ENCODE measurements at places on chromosomes 11 and 22.
A peak's percentile ranks its signal among the peaks of the same experiment; 100 is the strongest.

DNA sequence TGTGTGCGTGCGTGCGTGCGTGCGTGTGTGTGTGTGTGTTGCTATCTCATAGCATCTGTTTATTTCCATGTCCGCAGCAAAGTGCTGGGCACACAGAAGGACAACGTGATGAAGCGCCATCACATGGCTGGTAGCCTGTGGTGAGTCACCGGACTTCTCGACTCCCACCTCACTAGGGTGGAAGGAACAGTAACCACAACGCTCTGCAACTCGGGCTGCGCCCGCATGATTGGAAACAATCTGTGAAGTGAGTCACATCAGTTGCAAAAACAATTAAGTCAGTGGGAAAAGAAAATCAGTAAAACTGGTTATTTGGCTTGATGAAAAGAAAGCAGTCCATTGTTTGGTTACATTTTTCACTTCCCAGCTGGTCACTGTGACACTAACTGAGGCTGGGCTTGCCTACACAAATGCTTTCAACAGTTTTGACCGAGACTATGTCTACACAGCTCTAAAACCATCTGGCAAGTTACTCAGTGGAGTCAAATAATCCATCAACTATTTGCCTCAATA, 437.3 kb upstream of the CADM1 start:
- DNase-seq, result no peak

DNA sequence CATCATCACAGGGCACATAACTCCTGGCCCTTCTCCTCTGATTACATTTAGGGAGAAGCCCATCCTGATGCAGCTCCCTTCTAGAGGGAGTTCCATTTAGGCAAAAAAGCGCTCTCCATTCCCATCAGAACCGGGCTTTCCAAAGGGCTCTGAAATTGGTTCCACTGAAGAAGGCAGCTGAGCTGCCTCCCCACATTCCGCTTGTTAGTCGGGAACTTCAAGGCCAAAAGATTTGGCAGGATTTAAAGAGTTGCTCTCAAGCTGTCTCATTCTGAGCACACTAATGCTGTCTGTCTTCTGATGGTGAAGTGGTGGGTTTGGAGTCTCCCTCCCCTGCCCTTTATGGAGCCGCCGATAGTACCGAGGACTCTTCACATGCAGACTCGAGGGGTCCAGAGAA, 26.6 kb upstream of the CABP7 start:
- DNase-seq, result no peak

DNA sequence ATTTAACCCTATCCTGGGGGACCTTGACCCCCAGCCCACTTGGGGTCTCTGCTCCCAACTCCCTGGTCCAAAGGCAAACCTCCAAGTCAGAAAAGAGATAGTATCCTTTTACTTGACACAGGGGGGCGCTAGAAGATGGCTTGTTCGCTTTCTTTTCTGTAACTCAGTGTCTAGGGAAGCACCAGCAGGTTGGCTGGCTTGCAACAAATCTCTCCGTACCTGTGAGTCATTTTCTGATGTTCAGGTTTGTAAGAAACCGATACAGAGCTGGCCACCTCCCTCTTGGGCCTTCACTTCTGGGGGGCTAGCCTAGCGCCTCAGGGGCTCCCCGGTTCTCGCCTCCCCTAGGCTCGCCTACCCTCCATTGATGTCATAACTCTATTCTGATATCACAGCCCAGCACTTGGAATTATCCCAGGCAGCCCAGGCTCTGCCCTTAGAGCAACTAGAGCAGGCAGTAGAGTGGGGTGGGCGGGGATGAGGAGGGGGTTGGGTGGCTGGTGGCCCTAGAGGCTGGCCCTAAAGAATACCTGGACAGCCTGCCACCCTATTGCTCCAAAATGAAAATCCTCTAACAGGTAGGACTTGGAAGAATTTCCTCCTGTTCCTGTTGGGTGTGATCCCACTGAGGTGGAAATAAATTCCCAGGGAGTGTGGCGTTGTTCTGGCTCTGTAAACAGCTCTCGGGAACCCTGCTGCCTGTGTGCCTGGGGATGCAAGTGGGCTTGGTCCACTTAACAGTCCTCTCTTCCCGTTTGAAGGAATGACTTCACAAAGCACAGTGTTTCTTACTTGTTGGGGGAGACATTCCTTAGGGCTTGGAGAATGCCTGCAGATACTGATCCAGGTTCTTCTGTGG, 69.4 kb downstream of the OSBP2 start:
- peak; percentile 82 for DNase-seq

DNA sequence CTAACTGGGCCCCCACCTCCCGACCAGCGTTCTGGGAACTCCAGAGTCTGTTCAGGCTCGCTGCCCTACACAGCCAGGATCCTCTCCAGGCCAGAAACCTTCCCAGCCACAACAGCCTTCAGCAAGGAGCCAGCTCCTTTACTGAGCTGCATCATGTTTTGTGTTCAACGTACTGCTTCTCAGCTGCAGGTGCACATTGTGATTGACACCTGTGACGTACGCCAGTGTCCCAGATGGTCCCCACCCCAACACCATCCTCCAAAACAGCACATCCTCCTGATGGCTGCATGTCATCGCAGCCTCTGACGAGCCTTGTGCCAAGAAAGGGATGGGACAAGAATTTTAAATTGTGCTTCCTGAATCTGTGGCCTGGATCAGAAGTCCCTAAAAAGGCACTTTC, 117.5 kb downstream of the SPATA19 start:
- DNase-seq, result no peak

GRCh38 chr11:43868852-43869567, 11.6 kb upstream of the ALKBH3 start:
- peak; percentile 78 for DNase-seq

- no peak for DNase-seq
Measured at GRCh38 chr22:45124176-45124847, 39.4 kb upstream of the NUP50 start.

DNA sequence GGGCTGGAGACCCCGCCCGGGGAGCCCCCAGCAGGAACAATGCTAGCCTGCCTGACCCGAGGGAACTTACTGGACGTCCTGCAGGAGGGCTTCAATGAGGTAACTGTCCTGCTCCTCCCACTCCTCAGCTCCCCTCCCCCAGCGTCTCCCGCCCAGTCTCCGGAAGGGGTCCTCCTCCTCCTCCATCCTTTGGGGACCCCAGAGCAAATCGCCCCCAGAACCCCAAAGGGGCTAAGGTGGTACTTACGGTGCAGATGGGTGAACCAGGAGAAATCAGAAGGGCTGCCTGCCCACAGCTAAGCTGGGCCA, 272 bp downstream of the DIXDC1 start:
- DNase-seq, result no peak

Data from GM03348 (cell line).